ENCODE measurements at places on chromosomes 2 and 18.

DNA sequence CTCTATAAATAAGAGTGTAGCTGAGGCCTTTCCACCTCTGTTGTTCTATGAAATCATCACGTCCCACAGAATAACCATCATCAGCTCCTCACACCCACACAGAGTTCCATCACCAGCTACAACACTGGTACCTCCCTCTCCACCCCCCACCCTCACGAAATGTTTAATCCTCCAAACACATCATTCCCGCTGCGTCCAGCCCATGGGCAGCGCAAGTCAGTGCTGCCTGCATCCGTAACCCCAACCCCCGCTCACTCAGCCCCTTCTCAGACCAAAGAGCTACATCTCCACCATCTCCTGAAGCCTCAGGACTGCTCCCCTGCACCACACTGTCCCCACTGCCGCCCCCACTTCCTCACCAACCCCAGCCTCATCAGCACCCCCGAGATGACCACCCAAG is 19.4 kb downstream of the DNMT3A start:
- DNase-seq: no peak

- DNase-seq: no peak
Measured at GRCh38 chr18:5150894-5151293, 46.2 kb downstream of the AKAIN1 start.

DNA sequence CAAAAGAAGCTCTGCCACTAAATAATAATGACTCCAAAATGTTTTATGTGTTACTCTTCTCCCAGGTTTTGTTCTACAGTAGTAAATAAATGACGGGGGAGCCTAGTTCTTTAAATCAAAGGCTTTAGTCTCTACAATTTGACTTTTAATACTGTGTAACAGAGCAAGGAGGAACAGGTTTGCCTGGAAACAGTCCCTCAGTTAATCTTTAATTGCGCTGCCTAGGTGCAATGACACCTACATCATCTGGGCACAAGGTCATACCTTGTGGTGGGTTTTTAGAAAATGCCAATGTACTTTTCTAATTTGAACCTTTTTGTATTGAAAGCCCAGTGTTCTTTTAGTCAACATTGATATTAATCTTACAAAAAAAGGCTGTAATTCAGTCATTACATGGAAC is 287.3 kb upstream of the SETBP1 start:
- no peak for DNase-seq

DNA sequence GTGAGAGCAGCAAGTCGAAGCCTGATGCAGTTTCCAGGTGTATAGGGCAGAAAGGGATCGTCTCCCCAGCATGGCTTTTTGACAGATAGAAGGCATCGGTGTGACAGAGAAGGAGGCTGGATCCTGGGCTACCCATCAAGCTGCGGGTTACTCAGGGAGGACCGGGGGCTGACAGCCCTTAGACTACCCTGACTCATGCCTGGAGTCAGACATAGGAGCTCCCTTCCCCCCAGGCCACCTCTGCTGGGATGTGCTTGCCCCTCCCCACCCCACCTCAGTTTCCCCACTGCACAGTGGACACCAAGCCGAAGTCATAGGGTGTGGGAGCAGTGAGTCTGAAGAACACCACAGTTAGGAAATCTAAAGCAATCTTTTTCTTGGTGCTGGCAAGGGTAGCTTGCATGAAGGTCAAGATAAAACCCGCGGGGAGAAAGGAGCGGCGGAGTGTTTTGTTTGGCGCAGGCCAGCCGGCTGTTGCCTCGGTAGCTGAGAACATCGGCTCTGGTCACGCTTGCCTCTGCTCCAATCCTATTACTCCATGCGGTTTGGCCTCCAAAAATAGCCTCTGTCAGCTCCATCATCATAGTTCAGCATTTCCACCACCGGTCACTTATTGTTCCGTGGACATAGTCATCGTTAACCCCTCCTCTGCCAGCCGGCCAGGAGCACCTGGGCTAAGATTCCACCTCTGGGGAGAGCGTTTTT is 169.2 kb upstream of the GLI2 start:
- no peak for DNase-seq

- peak; percentile 52 for DNase-seq
Measured at GRCh38 chr2:70143314-70144150, 47.3 kb downstream of the C2orf42 start.

DNA sequence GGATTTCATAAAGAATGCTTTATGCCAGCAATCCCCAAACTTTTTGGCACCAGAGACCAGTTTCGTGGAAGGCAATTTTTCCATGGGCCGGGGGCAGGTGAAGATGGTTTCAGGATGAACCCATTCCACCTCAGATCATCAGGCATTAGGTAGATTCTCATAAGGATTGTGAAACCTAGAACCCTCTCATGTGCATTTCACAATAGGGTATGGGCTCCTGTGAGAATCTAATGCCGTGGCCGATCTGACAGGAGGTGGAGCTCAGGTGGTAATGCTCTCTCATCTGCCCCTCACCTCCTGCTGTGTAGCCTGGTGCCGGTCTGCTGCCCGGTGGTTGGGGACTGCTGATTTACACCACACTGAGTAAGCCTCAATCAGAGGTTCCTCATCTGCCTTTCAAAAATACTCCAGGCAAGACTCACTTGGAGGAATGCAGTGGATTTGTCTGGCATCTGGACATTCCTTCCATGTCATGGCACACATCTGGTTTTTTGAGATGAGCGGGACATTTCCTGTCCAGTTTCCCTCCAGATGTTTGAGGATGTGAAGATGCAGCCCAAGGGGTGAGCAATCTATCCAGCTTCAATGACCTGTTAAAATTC is 185.8 kb downstream of the VAPA start:
- peak; percentile 57 for DNase-seq

DNA sequence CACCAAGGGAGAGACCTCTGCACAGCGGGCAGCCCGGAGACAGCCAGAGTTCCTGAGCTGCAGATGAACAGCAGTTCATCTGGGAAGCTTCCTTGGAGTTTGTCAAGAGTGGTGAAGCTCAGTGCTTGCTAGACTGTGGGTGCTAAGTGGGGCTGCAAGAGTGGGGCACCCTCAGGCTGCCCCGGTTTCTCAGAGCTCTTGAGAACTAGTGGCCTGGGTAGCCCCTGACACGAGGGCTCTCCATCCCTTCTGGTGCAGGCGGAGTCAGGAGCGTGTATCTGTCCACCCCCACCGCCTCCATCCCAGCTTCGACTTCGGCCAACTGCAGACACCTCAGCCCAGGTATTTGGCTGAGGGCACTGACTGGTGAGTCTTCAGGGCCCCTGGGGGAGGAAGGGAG is 222.0 kb downstream of the LOXHD1 start:
- no peak for DNase-seq

DNA sequence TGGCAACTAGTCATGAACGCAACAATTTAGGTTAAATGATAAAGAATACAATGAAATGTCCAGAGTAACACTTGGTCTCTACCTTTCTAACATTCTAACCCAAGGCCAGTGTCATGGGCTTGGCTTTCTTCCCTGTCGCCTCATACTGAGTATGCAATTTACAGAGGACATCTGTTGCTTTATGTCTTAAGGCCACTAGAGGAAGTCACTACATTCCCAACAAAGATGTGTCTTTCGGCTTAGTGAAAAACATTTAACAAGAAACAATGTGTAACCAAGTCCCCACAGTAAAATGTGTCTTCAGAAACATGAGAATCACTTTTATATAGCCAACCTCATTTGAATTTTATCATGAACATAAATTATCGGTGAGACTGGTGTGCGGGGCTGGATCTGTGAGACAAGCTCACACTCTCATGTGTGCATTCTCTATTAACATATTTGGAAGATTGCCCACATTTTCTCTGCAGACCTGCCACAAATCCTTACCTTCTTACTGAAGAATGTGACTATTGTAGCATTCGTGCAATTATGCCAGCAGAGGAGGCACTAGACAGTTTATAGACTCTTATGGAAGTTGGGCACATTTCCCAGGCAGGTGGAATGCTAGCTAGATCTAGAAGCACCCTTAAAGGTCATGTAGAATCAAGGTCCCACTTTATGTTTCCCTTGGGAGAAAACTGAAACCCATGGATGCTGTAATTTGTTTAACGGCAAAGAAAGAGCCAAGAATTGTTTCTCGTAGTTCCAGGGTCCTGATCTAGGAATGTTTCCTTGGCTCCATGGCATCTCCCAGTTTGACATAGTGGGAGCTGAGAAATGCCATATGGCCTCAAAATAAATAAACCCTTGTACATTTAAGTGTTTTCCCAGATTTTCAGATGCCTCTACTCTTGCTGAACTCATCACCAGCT is 101.8 kb downstream of the CD226 start:
- no peak for DNase-seq

GRCh38 chr18:7601246-7601615 is 34.1 kb downstream of the PTPRM start:
- DNase-seq: peak; percentile 86

DNA sequence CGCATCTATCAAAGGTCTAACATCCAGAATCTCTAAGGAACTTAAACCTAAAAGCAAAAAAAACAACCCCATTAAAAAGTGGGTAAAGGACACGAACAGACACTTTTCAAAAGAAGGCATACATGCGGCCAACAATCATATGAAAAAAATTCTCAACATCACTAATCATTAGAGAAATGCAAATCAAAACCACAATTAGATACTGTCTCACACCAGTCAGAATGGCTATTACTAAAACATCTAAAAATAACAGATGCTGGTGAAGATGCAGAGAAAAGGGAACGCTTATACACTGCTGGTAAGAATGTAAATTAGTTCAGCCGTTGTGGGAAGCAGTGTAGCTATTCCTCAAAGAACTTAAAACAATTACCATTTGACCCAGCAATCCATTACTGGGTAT is 38.0 kb downstream of the PPP3R1 start:
- no peak for DNase-seq

- no peak for DNase-seq
Measured at GRCh38 chr18:71398531-71398930, 1109.7 kb downstream of the SOCS6 start.

- no peak for DNase-seq
Measured at GRCh38 chr18:33803636-33804035, 225.6 kb downstream of the ASXL3 start.

GRCh38 chr2:20423847-20424246 is 23.0 kb upstream of the RHOB start:
- no peak for DNase-seq

DNA sequence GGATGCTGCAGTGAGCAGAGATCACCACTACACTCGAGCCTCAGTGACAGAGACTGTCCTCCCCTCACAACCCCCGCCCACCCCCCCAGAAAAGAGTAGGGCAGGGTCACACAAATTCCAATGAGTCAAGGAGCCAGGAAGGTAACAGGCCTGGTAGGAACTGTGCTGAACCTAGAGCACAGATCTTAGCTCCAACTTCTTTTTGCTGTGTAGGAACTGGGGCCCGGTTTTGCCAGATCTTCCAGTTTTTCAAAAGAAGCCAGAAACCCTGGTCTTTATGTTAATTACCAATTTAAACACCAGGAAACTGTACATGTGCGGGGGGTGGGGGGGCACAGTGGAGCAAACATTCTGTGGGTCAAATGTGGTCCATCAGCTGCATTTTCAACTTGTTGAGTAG is 71.0 kb downstream of the PRPF40A start:
- DNase-seq: no peak

GRCh38 chr18:36634573-36635216 is 194.1 kb downstream of the TPGS2 start:
- peak; percentile 47 for DNase-seq

- no peak for DNase-seq
Measured at GRCh38 chr18:79523206-79523735, 127.5 kb downstream of the NFATC1 start.

All from EL (cell line).